ENCODE measurements at places on chromosomes 2 and 18. TPM values are rescaled to one million over a fixed set of nuclear protein-coding genes. Genes with fewer than 3 reads are reported as not detected.

KIF1A gene
- total RNA-seq = not detected

MC5R gene
- total RNA-seq = not detected

BABAM2 gene
- total RNA-seq = 29.0 TPM

TMEM37 gene
- 1.3 TPM for total RNA-seq

DOK6 gene
- total RNA-seq = 2.6 TPM

DNAH6 gene
- under 0.01 TPM for total RNA-seq

Measured in fibroblast of villous mesenchyme (primary cell).